ENCODE measurements at places on chromosomes 16 and 17.

GRCh38 chr17:10337136-10337535, 35.7 kb downstream of the MYH13 start:
- DNase-seq: no peak

DNA sequence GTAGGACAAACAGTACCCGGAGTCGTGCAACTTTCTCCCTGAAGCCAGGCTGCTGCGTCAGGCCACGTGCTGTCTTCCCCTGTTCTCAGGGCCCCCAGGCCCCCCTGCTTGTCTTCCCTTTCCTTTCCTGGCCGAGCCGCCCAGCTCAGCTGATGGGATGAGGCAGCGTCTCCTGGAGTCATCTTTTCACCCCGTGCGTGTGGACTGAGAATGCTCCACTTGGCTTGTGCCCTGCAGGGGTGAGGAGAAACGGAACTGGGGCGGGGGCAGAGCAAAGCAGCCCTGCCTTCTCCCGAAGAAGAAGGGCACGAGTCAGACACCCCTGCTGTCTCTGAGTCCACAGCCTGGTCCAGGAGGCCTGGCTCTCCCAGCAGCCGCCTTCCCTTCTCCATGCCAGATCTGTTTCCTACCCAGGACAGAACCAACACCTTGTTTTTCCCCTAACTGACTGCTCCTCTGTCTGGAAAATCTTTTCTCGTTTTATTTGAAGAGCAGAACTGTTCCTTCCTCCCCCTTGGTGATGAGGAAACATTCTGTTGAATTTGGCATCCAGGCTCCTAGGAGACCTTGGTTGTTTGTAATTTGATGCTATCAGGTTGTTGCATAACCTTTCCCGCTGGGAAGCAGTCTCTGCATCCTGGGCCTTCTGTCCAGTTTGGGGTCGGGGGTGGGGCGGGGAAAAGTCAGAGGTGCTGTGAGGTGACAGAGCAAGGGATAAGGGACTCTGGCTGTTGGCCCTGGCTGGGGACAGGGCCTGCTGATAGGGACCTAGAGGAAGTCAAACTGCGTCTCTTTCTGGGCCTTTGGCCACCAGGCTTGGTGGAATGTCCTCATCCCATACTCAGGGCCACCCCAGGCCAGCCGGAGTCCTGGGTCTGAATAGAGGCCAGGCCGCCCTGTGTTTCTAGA, 78.8 kb downstream of the WIPI1 start:
- peak; percentile 89 for DNase-seq

DNA sequence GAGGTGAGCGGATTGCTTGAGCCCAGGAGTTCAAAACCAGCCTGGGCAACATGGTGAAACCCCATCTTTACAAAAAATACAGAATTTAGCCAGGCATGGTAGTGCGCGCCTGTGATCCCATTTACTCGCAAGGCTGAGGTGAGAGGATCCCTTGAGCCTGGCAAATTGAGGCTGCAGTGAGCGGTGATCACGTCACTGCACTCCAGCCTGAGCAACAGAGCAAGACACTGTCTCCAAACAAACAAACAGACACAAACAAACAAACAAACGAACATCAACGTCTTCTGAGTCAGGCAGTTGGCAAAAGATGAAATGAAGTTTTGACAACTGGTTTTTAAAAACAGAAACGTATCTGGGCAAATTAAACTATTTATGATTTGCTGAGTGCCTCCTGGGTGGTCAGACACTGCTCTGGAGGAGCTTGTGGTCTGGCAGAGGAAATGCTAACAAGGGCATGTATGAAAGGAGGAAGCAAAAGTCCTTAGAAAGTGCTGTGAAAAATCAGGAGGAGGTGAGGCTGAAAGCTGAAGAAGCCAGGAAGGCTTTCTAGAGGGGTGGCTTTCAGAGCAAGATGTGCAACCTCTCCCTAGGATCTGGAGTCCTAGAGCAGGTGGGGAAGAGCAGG, 10.2 kb upstream of the KRT20 start:
- DNase-seq: no peak

DNA sequence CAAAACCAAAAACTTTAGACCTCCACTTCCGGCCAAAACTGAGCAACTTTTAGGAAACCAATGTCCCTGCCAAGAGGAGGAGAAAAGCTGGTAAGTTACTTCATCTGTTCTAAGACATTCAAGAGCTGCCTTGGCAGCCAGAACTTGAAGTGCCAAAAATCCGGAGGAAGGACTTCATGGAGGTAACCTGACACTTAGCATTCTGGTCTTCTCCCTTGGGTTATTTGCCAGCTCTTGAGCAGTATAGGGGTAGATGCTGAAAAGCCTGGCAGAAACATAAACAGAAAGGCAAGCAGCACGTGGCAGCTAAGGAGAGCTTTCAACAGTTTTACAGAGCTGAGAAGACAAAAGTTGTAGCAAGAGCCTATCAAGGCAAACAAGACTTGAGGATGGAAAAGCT, 53.2 kb downstream of the CDYL2 start:
- no peak for DNase-seq

- DNase-seq: no peak
Observed at GRCh38 chr17:50699410-50699809, 8.3 kb downstream of the ANKRD40 start.

DNA sequence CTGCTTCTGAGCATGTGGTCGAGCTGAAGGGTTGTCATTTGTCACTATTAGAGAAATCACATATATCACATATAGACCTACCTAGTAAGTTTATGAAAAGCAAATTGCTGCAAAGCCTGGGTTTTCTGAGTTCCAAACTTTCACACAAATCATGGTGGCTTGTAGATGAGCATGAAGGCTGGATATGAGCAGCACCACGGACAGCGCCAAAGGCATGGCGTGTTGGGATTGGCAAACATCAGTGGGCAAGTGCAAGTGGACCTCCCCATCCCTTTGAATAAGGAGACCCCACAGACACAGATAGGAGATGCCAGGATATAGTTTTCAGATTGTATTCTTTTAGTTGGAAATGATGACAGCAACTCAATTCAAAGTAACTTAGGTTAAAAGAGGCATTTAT, 77.6 kb upstream of the CACNG3 start:
- DNase-seq: no peak

DNA sequence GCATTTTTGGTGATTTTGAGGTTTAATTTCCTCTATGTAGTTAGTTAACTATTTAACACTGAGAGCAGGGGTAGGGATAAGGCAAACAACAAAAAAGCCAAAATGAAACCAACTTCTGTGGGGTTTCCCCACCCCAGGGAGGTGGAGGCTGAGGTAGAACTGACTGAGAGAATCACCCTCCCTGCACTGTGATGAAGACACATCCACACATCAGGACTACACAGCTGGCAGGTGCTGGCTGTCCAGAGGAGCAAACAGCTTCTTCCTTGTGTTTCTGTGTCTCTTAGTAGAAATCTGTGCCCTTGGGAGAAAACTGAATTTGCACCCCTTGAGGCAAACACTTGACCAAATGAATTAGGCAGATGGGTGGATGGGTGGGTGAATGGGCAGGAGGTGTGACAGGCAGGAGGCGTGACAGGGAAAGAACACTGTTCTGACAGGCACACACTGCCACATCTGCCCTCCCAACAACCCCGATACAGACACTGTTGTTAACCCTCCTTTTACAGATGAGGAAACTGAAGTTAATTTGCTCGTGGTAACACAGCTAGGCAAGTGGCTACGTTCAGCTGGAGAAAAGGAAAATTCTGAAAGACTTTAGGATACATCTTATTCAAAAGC, 62.9 kb upstream of the AMZ2 start:
- no peak for DNase-seq

DNA sequence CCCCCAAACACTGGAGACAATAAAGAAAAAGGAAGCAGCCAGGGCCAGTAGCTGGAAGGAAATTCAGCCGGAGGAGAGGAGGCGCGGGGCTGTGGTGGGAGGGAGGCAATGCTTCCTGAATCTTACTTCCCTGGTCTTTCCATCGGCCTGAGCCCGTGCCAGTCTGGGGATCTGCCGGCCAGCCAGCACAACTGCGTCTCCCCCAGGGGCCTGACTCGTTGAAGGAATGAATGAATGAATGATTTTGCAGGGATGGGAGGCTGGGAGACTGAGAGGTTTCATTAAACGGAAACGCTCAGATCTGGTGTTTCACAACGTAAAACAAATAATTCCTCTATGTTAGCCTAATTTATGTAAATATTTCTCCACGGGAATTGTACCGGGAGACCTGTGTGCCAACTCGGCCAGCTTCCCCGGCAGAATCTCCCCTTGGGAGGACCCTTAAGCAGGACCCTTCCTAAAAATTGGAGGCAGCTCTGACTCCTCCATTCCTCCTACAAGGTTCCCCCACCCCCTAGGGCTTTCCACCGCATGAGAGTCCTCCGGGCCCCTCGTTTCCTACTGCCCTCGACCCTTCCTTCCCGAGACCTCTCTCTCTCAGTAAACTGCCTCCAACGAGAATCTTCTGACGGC, 1.3 kb upstream of the BAIAP2 start:
- no peak for DNase-seq

DNA sequence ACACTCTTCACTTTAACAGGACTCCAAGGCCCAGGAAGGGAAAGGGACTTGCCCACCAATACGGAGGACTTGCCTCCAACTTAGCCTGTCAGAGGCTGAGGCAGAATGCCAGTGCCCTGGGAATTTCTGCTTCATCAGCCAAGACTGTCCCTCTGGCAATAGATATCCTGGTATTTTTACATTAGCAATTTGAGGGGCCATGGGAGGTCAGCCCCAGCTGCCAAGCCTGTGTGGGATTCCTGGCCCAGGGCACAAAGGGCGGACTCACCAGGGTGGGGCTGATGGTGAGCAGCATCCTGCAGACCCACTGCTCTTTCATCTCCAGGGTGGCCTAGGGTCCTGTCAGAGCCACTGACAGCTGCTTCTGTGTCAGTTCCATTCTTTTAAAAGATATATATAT, 78.3 kb upstream of the CIBAR2 start:
- no peak for DNase-seq

GRCh38 chr17:80947200-80947940, 44.3 kb upstream of the CHMP6 start:
- DNase-seq: no peak

DNA sequence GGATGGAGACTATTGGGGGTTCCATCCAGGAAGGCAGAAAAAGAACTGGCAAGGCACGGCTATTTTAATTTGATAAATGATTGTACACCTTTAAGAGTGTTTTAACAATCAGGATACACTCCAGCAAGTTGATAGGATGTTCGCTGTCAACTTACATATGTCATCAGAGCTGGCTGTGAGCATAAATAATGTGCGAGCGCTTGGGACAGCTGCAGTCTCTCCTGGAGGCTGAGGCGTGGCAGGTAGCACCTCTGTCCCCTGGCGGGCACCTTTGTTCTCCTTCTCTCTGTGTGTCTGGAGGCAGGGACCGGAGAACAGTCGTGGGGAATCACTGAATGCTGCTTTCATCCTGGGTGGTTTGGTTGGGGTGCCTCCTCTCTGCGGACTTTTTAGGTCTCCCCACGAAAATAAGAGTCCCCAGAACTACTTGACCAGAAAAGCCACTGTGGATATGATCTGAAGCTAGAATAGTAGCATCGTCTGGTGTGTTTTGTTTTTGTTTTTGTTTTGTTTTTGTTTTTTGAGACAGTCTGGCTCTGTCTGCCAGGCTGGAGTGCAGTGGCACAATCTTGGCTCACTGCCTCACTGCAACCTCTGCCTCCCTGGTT, 9.4 kb downstream of the BAHCC1 start:
- DNase-seq: no peak

- DNase-seq: no peak
Observed at GRCh38 chr17:29624586-29624985, 1.9 kb upstream of the CORO6 start.

DNA sequence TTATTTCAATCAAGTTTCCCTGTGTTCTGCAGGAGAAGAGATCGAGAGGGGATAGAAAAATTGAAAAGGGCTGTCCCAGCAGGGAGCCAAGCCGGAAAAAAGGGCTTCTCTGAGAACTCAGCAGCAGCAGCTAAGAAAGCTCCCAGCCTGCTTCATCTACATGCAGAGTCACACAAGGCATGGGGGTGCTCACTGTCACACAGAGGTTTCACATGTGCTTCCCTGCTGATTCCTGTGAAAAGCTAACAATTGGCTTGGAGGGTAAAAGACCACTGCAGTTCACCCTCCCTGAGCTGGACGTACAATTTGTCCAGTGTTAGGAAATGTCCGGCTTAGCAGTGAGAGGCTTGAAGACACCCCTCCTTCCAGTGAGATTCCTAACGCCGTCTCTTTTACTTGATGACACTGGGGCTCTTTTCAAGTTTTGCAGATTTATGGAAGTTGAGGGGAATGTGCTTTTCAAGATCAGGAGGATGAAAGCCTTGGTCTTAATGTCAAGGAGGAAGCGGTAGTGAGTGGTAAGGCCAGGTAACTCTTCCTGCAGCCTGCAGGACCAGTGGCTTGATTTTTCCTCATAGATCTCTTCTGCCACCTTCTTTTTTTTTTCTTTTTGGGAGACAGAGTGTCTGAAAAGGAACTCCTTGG, 85.6 kb downstream of the WNT3 start:
- no peak for DNase-seq

DNA sequence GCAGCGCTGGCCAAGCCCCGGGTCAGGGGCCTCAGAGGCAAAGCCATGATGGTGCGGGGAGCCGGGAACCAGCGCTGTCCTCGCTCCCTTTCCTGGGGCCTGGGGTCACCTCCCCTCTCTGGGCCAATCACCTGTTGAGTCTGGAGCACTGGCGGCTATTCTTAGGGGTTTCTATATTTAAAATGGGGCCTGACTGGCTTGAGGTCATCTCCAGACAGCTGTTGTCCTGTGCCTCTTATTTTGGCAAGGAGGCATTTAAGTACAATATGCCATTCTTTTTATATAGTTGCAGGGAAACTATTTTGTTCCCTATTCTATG, at the start of gene COX6A2:
COX6A2 (minus strand) TSS at position 82 of the 319 bp plus-strand sequence; CDS start at position 47, 35 bp downstream.
- no peak for DNase-seq

DNA sequence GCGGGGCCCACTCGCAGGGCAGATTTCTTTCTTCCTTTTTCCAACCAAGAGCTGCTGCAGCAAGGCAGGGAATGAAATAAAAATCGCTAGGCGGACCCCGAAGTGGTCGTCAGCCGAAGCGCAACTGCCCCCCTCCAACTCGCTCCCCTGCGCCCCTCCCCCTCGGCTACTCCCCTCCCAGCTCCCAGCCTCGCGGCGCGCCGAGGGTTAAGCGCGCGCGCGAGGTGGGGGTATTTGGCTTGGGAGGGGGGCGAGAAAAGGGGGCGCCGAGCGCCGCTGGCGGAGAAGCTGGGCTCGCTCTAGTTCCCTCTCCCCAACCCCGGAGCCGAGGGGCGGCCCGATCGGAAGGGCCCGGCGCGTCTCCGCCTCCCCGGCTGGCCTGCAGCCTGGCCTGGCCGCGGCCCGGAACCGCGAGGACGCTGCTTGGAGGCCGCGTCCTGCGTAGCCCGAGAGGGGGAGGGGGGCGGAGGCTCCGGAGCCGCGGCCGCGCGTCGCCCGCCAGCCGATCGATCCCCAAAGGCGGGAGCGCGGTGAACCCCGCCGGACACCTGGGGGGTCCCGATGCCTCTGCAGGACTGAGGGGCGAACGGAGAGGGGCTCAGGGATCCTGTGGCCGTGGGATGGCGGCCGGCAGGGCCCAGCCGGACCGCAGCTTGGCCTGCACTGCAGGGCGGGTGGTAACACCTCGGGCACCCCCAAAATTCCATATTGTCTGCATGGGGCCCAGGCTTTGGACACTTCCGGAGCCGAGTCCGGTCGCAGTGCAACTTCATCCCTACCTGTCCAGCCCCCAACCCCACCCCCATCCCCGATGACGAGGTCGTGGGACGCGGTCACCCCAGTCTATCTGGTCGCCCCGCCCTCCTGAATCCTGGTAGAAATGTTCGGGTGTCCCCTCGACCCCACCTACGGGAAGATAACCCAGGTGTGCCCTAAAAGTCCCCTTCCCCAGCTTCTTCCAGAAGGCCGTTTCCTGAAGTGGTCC, 4.9 kb upstream of the CBX4 start:
- no peak for DNase-seq
